CD4-positive, alpha-beta T cell treated with Interleukin-12 subunit alpha and Interleukin-12 subunit beta, for 1 hour (primary cell): ENCODE measurements at places on chromosomes 6 and 20.

DNA sequence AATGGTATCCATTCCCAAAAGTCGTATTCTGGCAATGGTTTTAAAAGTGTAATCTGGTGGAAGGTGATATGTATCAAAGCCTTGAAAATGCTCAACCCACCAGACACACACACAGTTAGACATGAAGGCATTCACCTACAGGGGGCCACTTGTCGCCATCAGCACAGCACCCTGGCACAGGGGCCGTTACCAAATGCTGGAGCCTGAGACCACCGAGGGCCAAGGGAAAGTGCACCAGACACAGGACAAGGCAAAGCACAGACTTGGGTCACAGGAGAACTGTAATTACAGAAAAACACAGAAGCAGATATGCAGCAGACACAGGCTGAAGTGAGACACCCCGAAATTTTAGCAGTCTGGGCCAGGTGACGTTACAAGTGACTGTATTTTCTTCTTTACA is 9.3 kb downstream of the TAF4 start:
- DNase-seq = no peak

- DNase-seq = no peak
These were observed 173.3 kb upstream of the RSPO3 start for GRCh38 chr6:126945150-126945685.

DNA sequence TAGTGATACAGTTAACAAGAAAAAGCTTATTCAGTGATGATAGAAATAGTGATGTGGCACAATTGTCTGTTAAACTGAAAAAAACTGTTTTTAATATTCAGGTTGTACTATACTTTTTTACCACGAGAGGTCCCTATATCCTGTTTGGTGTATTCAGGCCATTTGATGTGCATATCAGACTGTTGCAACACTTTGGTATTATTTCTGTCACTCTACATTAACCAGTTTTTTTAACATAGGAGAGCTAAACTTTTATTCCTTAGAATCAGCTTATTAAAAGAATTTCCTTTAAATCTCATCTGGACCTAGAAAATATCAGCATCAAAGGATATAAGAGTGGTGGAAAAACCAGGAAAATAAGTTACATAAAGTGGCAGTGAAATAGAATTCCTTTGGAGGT is 36.8 kb downstream of the TSPYL4 start:
- peak; percentile 46 for DNase-seq

- DNase-seq = no peak
These were observed 6.6 kb upstream of the SRSF6 start for GRCh38 chr20:43450841-43451799.

DNA sequence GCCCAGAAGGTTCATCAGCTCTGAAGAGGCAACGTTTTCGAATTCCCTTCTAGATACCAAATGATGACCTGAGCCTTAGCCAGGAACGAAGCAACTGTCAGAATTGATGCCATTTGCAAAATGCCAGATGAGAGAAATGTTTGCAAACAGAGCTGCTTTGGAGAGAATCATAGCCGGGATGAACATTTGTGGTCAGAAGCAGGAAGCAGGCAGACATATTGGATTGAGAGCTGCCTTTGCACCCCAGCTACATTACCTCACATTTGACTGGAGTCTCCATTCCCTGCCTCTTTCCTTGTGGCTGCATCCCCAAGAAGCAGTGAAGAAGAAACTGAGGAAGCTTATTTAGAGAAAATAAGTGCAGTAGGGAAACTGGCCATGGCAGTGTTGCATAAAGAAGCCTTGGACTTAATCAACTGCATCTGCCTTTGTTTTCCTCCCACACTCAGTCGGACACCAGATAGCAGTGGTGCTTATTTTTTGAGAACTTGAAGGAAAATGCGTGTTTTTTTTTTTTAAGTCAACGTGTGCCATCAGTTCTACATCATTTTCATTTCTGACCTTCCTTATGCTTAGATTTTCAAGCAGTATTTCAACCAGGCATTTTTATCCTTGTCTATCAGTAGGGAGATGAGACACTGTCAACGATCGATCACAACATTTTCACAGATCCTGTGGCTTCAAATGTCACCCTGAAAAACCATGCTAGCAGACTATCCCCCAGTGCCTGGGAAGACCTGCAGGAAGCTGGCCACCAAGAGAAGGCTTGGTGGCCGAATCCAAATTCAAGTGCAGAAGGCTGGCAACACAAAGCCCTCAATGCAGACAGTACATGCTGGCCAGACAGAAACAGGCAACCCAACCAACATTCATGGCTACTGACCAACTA is 541.2 kb upstream of the JARID2 start:
- no peak for DNase-seq

DNA sequence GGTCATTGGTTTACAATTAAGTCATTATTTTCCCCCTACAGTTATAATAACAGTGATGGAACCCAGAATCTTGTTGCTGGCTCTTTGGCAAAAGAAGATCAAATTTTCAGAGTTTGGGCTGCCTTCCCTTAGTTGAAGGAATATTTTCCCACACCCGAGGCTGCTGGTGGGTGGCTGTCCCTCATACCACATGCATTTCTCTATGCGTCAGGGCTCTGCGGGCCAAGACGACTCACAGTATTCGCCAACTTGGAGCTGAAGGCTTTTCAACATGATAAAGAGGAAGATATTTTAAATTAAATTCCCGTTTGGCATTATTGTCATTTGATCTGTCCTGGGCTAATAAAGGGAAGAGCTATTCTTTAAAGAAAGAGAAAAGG is 102.2 kb upstream of the SASH1 start:
- no peak for DNase-seq

DNA sequence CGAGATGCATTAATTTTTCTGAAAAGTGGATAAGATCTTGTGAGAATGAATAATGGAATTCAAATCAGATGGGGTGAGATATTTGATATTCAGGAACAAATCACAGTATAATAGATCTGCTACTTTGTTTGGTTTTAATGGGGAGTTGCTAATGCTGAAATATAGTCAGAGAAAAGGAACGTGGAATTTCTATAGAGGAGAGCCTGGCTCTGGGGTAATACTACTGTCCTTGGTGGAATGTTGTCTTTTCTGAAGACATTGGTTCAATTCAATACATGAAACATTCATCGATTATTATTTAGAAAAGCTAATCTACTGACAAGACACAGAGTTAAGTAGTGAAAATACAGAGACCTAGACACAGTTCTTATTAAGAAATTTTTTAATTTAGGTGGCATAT is 108.6 kb downstream of the ESR1 start:
- no peak for DNase-seq

GRCh38 chr20:23187751-23188150 is 101.6 kb upstream of the CD93 start:
- no peak for DNase-seq

GRCh38 chr20:7136886-7137285 is 369.4 kb downstream of the BMP2 start:
- DNase-seq = no peak

DNA sequence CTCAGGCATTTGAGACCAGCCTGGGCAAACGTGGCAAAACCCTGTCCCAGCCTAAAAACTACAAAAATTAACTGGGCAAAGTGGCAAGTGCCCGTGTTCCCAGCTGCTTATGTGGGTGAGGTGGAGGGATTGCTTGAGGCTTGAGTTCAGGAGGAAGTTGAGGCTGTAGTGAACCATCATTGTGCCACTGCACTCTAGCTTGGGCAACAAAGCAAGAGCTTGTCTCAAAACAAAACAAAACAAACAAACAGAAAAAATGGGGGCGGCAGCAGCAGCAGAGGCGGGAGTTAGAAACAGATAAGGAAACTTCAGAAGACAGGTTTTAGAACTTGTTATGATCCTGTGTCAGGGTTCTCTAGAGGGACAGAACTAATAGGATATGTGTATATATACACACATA is 49.0 kb downstream of the SCAF8 start:
- no peak for DNase-seq

GRCh38 chr6:52363228-52363867 is 1.4 kb downstream of the PAQR8 start:
- no peak for DNase-seq

- no peak for DNase-seq
These were observed 270.0 kb upstream of the MARCKS start for GRCh38 chr6:113587078-113587699.

DNA sequence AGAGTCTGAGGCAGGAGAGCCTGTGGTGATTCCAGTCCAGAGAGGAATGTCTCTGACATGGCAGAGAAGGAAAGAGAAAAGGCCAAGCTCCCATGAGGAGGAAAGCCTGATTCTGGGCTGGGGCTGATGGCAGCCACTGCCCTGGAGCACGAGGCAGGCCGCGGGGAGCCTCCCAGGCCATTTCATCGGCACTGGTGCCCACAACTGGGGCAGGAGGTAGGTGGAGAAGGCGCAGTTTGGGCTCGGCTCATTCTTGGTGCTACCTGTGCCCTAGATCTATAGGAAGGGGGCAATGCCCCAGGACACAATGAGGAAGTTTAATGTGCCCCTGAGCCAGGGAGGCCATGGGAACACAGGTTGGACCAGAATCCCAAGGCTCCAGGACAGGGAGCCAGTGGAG is 2.6 kb upstream of the TREML1 start:
- no peak for DNase-seq

DNA sequence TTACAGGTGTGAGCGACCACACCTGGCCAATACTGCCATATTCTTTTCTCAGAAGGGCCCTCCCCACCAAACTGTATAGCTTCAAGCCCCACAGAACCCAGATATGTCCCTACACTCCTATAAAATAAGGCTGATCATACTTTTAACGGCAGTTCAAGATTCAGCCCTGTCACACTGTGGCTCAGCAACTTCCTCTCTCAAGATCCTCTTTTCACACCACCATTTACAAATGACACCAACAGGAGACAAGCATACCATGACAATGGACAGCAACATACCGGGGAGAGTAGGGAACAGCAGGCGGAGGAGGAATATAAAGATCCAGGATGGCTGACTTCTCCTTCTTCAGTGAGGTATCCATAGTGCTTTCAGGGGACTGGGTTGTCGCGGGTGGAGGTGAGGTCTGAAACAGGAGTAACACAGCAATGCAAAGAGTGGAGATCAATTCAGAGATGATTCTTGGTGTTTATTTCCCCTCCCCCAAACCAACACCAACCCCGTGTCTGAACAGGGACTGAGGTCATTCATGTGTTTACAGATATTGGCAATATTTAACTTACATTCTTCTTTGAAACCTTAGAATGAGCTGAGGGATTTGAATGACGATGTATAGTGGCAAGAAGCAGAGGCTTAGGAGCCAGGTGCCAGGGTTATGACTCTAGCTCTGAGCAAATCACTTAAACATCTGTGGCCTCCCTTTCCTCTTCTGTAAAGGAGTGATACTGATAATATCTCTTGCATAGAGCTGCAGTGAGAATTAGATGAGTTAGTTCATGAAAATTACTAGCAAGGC is 57.6 kb upstream of the IPCEF1 start:
- no peak for DNase-seq

DNA sequence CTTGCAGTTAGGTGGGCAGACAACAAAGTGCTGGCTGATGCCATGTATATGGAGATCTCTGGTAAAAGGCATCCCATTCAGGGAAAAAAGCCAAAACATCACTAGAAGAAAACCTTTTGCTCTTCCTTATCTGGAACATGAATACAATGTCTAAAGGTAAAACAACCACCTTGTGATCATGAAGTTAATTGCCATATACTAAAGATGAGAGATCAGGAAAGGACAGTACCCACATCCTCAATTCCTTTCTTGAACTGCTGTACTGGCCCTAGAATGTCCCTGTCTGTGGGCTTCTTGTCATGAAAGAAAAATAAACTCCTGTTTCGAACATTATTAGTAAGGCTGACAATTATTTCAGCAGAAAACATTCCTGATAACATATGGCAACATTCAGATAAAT is 19.3 kb downstream of the DEK start:
- no peak for DNase-seq

- no peak for DNase-seq
These were observed 3.9 kb downstream of the PEDS1 start for GRCh38 chr20:50149481-50150254.

DNA sequence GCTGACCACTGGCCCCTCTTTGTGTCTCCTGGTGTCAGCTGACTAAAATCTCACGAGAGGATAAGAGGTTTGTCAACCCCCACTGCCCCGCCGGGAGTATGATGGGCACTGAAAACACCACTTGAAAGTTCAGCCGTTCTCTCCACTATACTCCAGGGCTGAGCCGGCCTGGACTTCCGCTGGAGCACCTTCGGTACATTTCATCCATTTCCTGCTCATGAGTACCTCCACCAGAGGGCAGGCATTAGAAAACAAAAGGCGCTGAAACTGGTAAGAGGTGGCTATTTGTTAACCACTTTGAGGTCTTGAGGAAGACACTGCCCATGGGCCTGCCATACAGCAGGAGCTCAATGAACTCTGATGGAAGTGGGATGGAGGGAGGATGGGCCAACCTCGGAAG is 17.9 kb upstream of the ANKRD60 start:
- no peak for DNase-seq

DNA sequence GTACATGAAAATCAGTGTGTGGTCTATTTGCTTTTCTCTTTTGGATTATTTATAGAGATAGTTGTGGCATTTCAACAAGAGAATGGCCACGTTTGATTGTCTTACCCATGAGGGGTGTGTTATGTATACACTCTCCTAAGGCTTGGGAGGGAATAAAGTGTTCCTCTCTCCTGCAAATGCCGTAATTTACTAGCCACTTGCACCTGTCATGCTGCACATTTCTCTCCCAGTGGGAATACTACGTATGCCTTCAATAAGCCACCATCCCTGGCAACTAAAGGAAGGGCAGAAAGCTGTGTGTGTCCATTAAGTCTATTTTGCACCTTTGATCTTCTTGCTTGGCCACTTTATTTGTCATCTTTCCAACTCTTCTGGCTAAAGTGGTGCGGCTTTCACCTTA is 541.2 kb downstream of the QKI start:
- no peak for DNase-seq

GRCh38 chr6:138973466-138974153 is 14.4 kb downstream of the REPS1 start:
- DNase-seq = no peak

DNA sequence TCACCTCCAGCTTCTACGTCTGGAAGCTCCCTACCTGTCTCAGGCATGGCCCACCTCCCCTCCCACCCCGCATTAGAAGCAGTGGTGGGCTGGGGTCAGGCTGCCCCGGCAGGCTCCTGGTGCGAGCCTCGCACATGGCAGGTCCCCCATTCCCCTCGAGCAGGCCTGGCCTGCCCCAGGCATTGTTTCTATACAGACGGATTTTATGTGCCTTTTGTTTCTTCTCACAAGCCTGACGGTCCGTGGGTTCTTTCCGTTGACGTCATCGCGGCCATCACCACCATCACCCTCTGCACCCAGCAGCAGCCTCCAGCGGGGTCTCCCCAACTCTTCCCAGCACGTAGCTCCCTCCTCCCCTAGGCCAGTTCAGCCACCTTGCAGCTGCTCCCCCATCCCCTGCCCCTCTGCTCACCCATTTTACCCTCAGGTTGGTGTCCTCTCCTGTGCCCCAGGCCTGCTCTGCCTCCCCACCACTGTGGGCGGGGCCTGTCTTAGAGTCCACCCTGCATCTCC is 4.6 kb downstream of the CST7 start:
- DNase-seq = peak; percentile 50

- no peak for DNase-seq
These were observed 6.7 kb downstream of the TULP1 start for GRCh38 chr6:35505999-35506412.
